Small intestine (tissue), 16 donors: ENCODE measurements at places on chromosomes 3 and 15.

DNA sequence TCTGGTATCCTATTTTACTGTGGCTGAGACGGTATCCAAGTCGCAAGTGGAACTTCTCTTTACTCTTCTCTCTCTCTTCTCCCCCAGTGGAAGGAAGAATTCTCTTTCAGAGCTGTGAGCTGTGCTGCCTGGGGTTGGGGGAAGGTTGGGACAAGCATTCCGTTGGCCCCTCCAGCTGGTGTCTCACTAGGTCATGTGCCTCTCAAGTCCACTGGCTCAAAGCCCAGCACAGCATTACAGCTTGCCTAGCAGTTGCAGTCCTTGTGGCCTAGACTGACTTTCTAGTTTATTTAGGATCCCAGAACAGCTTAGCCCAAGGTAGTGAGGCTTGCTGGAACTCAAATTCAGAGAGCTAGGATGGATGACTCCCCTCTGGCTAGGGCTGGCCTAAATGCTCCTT is 76.1 kb upstream of the SPATA16 start:
- DNase-seq, result no peak

DNA sequence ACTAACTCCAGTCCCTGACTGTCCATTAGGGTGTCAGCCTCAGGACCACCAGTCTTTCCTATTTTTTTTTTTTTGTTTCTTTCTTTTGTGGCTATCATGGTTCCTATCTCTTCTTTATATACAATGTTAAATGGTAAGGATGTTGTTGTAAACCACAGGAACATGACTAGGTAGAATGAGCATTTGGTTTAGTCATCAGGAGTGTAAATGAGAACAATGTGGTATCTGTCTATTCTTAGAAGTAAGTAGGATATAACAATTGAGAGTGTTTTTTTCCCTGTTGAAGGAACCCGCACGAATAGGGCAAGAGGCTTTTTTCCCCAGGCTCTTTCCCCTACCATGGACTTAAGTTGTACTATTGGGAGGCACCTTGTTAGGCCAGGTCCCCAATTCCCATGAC is 880.3 kb upstream of the GBE1 start:
- no peak for DNase-seq

- no peak for DNase-seq
Measured at GRCh38 chr3:33215739-33216138, 2.9 kb downstream of the SUSD5 start.

DNA sequence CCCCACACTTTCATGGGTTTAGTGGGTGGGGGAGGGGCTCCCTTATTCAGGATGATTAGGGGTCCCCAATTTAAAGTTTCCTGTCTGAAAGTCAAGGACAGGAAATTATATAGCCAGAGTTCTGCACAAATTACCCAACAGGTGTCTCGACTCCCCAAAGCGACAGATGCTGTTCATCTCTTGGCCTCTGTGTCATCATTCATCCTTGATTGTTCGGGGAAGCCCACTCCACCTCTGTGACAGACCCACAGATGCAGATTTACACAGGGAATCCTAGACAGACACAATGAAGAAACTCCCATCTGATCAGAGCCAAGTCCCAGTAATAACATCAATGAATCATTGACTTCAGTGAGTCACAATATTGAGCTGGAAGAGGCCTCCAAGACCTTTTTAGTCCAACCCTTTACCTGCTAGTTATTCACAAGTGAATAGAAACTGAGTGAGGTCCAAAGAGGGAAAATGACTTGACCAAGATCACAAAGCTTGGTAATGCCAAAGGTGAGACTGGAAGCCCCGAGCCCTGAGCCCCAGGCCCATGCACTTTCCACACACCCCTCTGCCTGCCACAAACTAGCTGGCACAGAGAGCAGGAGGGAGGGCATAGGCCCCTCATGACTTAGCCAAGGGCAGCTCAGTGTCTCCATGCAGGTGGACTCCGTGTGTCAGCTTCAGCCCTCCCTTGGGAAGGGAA is 7.9 kb upstream of the SRP14 start:
- peak; percentile 46 for DNase-seq

- DNase-seq, result no peak
Measured at GRCh38 chr3:97839944-97840343, 18.1 kb downstream of the CRYBG3 start.

- peak; percentile 58 for DNase-seq
Measured at GRCh38 chr15:50907601-50908208, 778 bp upstream of the AP4E1 start.

DNA sequence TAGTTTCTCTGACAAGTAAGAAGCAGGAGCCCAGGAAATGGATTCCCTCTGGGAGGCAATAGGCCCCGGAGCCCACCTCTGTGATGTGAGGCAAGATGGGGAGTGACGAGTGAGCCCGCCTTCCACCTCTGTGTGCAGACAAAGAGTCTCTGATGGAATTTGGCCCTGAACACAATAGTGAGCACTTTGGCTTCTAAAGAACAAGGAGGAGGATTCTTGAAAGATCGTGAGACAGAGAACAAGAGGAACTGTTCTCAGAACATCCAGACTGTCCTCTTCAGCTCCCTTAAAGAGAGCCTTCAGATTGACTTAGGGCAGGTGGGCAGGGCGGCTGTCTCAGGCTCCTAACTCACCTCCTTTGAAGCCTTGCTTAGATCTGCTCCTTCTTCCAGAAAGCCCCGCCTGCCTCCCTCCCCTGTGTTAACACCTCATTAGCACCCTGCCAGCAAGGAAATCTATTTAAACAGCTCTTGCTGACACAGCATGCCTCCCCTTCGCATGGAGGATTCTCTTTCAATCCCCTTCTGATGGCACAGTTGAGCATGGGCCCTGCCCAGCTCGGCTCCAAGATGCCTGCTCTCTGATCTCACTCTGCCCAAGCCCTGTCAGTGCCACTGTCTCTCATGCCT is 430.3 kb downstream of the NTRK3 start:
- DNase-seq, result no peak

GRCh38 chr15:56929933-56930332 is 11.5 kb downstream of the TCF12 start:
- no peak for DNase-seq

DNA sequence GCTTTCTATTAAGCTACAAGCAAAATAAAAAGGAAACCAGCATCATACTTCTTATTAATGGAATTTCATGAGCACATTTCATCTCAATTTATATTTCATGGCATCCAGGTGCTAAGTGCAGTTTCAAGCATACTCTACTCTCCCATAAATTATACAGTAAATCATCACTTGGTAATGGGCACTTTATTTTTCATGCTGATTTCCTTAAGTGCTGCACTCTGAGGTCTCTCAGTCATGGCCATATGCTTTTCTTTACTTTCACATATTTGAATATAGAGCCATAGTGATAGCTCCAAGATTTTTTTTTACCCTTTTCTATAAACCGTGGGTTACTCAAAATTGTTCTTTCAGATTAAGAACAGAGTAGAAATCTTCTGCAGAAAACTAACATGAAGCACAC is 1505.7 kb upstream of the CADM2 start:
- no peak for DNase-seq

GRCh38 chr15:85615930-85616329 is 178.8 kb downstream of the KLHL25 start:
- DNase-seq, result peak; percentile 37

GRCh38 chr15:73781038-73781925 is 28.1 kb upstream of the INSYN1 start:
- no peak for DNase-seq

DNA sequence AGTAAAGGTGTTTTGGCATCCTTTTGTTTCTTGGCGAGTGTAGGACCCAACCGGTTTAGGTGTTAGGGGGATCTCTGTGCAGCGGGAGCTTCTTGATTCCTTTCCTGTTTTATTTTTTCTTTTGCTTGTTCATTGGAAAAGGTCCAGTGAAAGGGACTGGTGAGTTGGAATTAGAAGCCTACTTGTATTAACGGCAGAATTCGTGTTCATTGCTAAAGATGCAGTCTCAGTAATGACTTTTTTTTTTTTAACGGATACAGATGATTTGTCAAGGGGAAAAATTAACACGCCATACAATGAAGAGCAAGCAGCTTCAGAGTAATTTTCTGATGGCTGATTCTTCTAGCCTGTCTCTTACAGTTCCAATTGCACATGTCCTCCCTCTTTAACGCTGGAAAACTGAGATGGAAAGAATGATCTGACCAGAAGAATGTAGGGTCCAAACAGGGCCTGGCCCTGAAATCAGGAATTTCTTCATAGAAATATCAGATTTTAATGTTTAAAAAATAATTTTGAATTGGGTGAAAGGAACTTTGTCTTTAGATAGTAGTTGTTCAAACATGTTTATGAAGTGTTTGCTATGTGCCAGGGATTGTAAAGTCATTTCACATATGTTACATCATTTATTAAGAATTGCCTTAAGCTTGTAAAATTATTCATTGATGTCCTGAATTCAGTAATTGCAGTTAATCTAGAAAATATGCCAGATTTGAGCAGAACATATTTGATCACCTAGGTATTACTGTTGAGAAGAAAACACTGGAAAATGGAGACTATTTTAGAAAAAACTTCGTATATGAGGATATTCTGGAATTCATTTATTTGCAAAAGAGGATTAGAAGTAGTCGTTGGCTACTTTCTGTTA is 1.4 kb downstream of the MAPK6 start:
- DNase-seq, result no peak

DNA sequence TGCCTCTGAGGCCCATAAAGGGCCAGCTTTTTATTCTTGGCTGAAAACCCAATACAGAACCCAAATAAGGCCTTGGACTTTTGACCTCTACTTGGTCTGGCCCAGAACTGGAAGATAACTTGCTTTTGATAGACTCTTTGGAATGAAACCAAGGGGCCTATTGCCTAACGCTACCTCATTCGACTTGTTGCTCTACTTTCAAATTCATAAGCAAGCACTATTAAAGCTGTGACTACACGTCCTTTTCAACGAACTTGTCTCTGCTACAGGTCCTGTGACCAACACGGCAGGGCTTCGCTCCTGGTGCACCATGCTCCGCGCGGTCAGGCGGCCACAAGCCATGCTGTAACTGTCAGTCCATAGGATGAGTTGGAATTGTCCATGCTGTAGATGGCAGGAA is 385.4 kb downstream of the MFSD1 start:
- DNase-seq, result no peak

GRCh38 chr3:37726525-37727290 is 135.0 kb upstream of the CTDSPL start:
- DNase-seq, result no peak
